Spinal cord (tissue), 10 donors: ENCODE measurements at places on chromosomes 16 and 17. TPM values are rescaled to one million over a fixed set of nuclear protein-coding genes. Genes with fewer than 3 reads are reported as not detected.

Gene ITGB4
- total RNA-seq, result 46.5 TPM

Gene FBRS
- 26.8 TPM for total RNA-seq

Gene EPN3
- 1.3 TPM for total RNA-seq

GRCh38 chr16:19008245-19009169 is 24.8 kb downstream of the TMC7 start:
- DNase-seq, result no peak

DNA sequence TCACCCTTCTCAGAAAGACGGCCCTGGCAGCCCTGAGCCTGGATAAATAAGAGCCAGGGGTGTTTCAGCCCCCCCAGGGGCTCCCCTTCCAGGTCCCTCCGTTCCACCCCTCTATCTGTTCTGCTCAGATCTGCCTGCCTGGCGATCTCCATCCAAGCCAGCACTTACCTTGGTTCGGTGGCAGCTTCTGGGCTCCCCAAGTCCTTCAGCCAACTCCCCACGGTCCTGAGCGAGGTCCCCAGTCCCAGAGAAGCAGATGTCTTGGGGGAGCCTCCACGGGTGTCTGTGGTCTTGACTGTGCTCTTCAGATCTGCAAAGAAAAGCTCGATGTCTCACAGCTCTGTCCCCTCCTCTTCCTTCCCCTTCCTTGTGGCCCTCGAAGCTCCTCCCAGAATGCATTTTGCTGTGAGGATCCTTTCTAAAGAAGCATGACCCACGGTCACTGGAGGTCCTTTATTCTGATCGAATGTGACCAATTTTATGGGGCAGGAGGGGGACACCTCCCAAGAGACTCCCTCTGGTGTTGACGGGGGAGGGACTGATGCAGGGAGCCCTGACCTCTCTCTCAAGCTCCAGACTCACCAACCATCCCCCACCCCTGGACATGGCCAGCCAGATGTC is at the start of gene PIK3R6:
Gene PIK3R6, minus strand, starts transcription at position 314 of the 621 bp plus-strand sequence. CDS start 17,880 bp downstream, outside the sequence.
- no peak for DNase-seq

DNA sequence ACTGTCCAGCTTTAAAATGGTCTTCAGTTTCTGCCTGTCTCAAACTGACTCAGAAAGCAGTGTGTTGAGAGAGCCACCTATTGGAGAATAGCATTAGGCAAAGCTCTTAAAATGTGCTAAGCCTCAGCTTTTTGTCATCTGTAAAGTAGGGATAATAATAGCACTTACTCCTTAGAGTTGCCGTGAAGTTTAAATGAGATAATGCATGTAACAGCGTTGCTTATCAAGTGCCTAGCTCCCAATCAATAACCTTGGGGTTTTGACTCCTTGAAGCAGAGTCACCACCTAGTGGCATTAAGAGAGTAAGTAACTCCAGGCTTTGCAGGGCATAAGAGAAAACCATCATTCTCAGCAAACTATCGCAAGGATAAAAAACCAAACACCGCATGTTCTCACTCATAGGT is 163.3 kb downstream of the HS3ST2 start:
- peak; percentile 32 for DNase-seq

DNA sequence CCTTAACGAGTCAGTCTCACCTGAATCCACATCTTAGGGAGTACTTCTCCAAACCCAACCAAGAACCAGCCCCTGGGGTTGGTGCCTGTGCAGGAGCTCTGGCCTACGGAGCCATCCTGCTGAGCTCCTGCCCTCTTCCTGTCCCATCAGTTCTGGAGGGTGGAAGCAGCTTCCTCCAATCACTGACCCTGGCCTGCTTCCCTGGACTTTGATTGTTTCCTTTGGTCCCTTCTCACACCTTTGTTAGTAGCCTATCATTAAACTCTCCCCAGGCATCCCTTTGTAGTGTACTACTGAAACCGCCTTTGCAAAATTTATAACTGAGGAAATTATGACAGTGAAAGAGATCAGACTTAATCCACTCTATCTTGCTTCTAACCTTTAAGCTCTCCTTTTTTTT is 21.1 kb upstream of the C16orf87 start:
- DNase-seq, result no peak

DNA sequence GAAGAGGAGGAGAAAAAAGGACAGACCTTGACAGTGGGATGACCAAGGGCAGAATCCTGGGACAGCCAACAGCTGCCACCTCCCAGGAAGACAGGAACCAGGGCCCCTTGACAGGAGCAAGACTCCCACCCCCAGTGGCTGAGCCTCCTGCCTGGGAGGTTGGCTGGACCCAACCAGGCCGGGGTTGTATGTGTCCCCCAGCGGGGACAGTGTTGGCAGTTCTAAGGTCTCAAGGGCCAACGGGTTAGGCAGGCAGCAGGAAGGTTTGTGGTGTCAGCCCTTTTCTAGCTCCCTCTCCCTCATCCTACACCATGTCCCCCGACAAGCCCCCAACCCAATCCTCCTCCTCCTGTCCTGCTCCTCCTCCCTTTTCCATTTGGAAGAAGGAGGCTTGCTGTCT is 126.2 kb downstream of the MRM1 start:
- no peak for DNase-seq

GRCh38 chr16:15854906-15855703 is 1.7 kb downstream of the MYH11 start:
- DNase-seq, result no peak
